ENCODE measurements at places on chromosomes 5 and 9. TPM values are rescaled to one million over a fixed set of nuclear protein-coding genes. Genes with fewer than 3 reads are reported as not detected.

DNA sequence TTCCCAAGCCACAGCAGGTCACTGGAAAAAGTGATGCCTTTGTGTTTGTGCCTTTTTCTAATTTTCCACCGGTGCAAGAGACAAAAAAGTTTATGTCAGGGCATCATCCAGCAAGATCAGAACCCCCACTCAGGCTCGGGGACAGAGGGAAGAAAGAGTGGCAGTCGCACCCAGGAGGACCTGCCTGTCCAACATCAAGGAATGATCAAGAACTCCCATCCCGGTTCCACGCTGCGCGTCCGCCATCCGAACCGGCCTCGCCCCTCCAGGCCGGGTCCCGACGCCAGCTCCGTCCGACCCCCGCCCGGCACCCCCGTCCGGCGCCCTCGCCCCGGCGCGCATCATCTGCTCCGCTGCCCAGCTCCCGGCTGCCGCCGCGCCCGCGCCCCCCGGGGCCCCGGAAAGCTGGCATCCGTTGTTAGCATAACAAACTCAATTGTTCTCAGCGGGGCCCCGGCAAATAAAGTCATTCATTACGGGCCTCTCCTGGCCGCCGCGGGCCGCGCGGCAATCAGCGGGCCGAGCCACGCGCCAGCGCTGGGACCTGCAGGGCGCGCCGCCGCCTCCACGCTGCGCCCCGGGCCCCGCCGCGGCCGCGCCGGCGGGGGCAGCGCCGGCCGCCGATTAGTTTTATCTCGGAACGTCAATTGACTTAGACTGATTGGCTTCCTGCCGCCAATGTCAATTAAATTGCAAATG, 48.1 kb downstream of the PAX5 start:
- H3K4me3 ChIP-seq: no peak overlapping the region
- H3K4me1 ChIP-seq: no peaks in the 10 kb centered on the region
- no peaks in the 10 kb centered on the region for H3K36me3 ChIP-seq
- H3K27ac ChIP-seq: no peak overlapping the region
- peaks cover 80% of the 10 kb centered on the region for H3K27me3 ChIP-seq

DNA sequence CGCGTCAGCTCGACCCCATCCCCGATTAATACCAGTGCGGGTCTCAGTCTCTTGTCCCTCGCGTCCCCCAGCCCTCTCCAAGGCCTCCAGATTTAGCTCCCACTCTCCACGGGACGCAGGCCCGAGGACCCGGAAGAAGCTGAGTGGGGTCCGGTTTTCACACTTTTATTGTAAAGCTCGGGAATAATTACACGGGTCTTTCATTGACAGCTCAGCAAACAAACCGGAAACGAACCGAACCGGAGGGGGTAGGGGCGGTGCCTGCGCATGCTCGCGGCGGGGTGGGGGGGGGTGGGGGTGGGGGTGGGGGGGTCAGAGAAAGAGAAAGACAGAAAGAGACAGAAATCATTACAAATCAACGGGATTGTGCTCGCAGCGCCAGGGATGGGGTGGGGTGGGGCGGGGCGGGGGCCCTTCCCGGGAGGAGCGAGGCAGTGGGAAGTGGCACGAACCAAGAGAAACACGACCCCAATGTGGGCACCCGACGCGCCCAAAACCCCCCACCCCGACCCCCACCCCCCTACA, 27.9 kb downstream of the PCDH1 start:
- no peaks in the 10 kb centered on the region for H3K27me3 ChIP-seq
- H3K36me3 ChIP-seq: no peaks in the 10 kb centered on the region
- peak; percentile 98 for DNase-seq
- H3K27ac ChIP-seq: peak overlapping the region; percentile 54

DNA sequence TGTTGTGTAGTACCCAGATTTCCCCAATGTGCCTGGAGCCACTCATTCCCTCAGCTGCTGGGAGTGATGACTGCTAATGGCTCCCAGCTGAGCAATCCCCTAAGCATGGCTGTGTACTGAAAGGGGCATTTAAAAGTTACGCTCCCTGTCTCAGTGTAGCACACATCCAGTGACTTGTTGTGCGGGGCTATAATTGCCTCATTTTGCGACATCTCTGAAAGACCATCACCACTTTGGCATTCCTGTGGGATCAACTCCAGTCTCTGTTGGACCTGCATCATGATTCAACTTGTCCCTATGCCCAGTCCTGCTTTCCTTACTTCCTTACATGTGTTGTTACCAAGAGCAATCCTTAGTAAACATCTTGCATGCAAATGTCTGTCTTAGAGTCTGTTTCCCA, 201.2 kb upstream of the MPDZ start:
- H3K27me3 ChIP-seq: no peaks in the 10 kb centered on the region
- DNase-seq: no peak
- no peak overlapping the region for H3K27ac ChIP-seq
- no peak overlapping the region for H3K4me3 ChIP-seq
- H3K36me3 ChIP-seq: no peaks in the 10 kb centered on the region
- peaks cover 7% of the 10 kb centered on the region for H3K4me1 ChIP-seq

DNA sequence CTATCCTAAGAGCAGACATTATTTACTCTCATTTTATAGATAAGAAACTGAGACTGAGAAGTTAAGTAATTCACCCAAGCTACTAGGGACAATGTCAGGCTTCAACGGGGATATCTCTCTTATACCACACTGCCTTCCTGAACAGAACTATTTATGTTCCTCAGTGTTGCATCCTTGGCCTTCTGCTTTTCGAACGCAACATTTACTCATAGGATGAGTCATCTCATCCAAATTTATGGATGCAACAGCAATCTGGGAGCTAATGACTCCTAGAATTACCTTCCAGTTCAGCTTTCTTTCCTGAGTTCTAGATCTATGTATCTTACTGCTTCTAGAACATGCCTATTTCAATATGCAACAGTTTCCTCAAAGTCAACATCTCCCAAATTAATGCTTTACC, 103.6 kb upstream of the PAM start:
- no peaks in the 10 kb centered on the region for H3K36me3 ChIP-seq
- no peak overlapping the region for H3K27ac ChIP-seq

- peaks cover 39% of the 10 kb centered on the region for H3K4me1 ChIP-seq
- no peak overlapping the region for H3K4me3 ChIP-seq
- H3K36me3 ChIP-seq: no peaks in the 10 kb centered on the region
- H3K27ac ChIP-seq: peak overlapping the region; percentile 24
- no peaks in the 10 kb centered on the region for H3K27me3 ChIP-seq
- DNase-seq: peak; percentile 82
Measured at GRCh38 chr9:69898714-69899209, 78.1 kb downstream of the CFAP95 start.

- H3K36me3 ChIP-seq: no peaks in the 10 kb centered on the region
- H3K27ac ChIP-seq: no peak overlapping the region
- no peaks in the 10 kb centered on the region for H3K27me3 ChIP-seq
- peaks cover 9% of the 10 kb centered on the region for H3K4me1 ChIP-seq
- H3K4me3 ChIP-seq: no peak overlapping the region
Measured at GRCh38 chr9:79477955-79478771, 93.6 kb upstream of the TLE4 start.

- no peaks in the 10 kb centered on the region for H3K36me3 ChIP-seq
- no peaks in the 10 kb centered on the region for H3K27me3 ChIP-seq
- no peak overlapping the region for H3K4me3 ChIP-seq
- H3K4me1 ChIP-seq: no peaks in the 10 kb centered on the region
- no peak for DNase-seq
Measured at GRCh38 chr5:152104211-152104610, 179.6 kb upstream of the GLRA1 start.

- peaks cover 8% of the 10 kb centered on the region for H3K27me3 ChIP-seq
- no peak overlapping the region for H3K27ac ChIP-seq
- no peak for DNase-seq
- no peak overlapping the region for H3K4me3 ChIP-seq
- H3K36me3 ChIP-seq: no peaks in the 10 kb centered on the region
Measured at GRCh38 chr5:133225671-133226152, 173.9 kb downstream of the HSPA4 start.

- no peaks in the 10 kb centered on the region for H3K36me3 ChIP-seq
- DNase-seq: peak; percentile 96
- H3K4me1 ChIP-seq: peaks cover 19% of the 10 kb centered on the region
- no peaks in the 10 kb centered on the region for H3K27me3 ChIP-seq
- peak overlapping the region; percentile 54 for H3K27ac ChIP-seq
Measured at GRCh38 chr9:92133949-92134604, 18.9 kb upstream of the SPTLC1 start.

DNA sequence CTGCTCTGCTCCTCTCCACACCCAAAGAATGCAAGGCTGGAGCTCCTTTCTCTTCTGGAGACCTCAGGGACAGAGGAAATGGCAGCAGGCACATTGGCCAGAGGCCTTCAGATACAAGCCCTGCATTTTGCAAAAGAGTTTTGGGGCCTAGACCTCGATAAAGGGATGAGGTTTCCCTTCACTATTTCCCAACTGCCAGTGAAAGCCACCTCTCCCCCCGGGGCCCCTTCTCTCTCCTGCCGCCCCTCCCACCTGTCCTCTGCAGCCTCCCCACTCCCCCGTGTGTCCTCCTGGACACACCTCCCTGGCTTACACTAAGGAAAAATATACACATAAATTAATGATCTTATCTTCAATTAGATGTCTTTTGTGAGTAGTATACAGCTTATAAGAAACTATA, 21.3 kb upstream of the LMNB1 start:
- no peak overlapping the region for H3K4me3 ChIP-seq
- peaks cover 4% of the 10 kb centered on the region for H3K27me3 ChIP-seq
- no peak for DNase-seq

DNA sequence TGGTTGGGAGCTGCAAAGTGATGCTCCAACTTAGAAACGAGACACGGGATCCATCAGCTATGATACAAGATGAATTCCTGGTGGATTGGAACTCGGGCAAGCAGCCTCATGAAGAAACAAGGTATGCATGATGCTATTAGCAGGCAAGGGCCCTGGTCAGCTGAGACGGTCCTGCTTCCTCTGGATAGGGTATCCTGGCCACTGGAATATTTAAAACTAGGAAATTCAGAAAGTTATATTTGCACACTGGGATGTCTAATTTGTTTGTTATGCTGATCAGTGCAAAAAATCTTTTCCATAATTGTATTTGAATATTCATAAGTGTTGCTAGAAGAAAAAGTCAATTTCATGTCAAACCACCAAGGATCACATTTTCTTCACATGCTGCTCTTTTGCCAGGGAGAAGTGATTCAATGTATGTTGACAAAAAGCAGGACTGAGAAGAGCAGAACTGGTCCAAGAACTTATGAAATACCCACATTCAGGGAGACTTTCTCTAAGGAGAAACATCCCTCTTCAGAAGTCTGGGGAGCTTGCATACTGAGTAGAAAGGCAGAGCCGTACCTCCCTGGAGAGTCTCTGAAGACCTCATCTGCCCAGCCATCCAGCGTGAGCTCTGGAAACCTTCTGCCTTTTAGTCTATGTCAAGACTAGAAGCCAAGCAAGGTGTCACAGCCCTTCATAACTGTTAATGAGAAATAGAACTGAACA, 6.7 kb upstream of the NXNL2 start:
- H3K4me3 ChIP-seq: no peak overlapping the region
- peaks cover 8% of the 10 kb centered on the region for H3K36me3 ChIP-seq
- H3K27ac ChIP-seq: peak overlapping the region; percentile 87
- H3K27me3 ChIP-seq: no peaks in the 10 kb centered on the region
- peak; percentile 77 for DNase-seq

GRCh38 chr9:89379508-89380115, 61.3 kb downstream of the SECISBP2 start:
- H3K27me3 ChIP-seq: no peaks in the 10 kb centered on the region
- H3K4me1 ChIP-seq: no peaks in the 10 kb centered on the region
- DNase-seq: peak; percentile 75
- no peak overlapping the region for H3K27ac ChIP-seq
- no peak overlapping the region for H3K4me3 ChIP-seq

DNA sequence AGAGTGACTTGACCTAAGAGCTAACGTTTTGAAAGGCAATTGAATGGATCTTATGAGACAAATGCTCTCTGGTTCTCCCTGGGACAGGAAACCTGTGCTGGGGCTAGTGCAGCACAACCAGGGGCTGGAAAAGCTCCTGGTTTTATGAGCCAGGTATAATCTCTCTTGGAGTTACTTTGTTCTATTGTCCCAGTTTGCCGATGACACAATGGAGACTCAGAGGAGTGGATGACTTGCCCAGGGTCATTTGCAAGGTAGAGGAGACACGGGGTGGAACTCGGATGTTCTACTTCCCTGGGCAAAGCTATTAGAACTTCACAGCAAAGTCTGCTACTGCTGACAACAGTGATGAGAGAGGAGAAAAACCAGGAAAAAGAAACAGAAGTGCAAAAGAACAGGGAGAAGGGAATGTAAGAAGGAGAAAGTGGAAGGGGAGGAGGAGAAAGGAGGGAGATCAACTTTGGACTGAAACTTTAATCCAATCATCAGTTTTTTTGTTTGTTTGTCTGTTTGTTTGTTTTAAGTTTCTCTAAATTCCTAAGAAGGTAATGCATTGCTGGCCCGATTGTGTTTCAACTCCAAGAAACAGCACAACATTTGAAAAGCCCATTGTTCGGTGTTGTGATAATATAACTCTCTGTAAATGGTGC, 7.4 kb upstream of the GSN start:
- H3K4me1 ChIP-seq: peaks cover 28% of the 10 kb centered on the region
- no peak overlapping the region for H3K4me3 ChIP-seq
- no peaks in the 10 kb centered on the region for H3K36me3 ChIP-seq
- no peak for DNase-seq

- H3K27me3 ChIP-seq: no peaks in the 10 kb centered on the region
- no peak for DNase-seq
- H3K27ac ChIP-seq: no peak overlapping the region
Measured at GRCh38 chr5:170848033-170848432, 13.8 kb upstream of the RANBP17 start.

- H3K36me3 ChIP-seq: no peaks in the 10 kb centered on the region
- no peak for DNase-seq
- H3K4me3 ChIP-seq: no peak overlapping the region
Measured at GRCh38 chr5:180647465-180647864, 1.9 kb downstream of the FLT4 start.

Gene LCN12
- total RNA-seq: not detected

Gene PCDHGB7
- total RNA-seq: 18.5 TPM

Gene TRIM36
- 0.36 TPM for total RNA-seq

Gene ZNF879
- total RNA-seq: 6.2 TPM

Gene SLC1A1
- total RNA-seq: 20.0 TPM

Gene PKD2L2
- under 0.01 TPM for total RNA-seq

Gene AFAP1L1
- 1.1 TPM for total RNA-seq

Gene SLC24A2
- under 0.01 TPM for total RNA-seq

Gene DBH
- not detected for total RNA-seq

Gene CAMSAP1
- total RNA-seq: 26.1 TPM

Data from osteoblast (primary cell).